CD8-positive, alpha-beta T cell (primary cell): ENCODE measurements at places on chromosomes 6 and 20.

GRCh38 chr20:33231237-33231636 lies 4.6 kb upstream of the BPIFA1 start:
- no peak for DNase-seq

- DNase-seq: peak; percentile 68
These were observed 557 bp upstream of the DYNLRB1 start for GRCh38 chr20:34515484-34516246.

DNA sequence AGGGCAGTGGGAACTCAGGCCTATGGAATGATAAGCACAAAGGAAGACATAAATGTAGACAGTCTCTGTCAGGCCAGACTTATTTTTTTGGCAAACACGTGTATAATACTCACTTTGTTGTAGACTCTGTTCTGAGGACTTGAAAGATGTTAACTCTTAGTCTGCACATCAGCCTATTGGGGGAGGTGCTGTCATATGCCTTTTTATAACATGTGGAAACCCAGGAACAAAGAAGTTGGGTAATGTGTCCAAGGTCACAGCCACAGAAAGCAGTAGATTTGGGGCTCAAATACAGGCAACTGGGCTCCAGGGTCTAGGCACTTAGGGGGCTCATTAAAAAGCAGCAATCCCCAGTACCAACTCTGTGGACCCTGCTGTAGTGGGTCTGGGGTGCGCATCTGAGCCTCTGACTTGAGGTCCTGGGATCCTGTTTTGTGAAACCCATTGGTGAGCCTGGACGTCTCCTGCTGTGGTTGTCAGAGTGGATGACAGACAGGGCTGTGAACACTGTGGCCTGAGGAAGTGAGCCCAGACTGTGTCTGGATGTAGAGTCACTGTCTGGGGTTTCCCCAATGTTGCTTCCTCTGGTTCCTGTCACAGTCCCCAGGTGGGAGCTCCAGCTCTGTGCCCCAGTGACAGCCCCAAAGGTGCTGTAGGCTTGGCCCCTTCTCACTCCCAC lies 50.0 kb downstream of the CDH26 start:
- no peak for DNase-seq

GRCh38 chr6:167690931-167691330 lies 135.8 kb upstream of the AFDN start:
- DNase-seq: no peak

DNA sequence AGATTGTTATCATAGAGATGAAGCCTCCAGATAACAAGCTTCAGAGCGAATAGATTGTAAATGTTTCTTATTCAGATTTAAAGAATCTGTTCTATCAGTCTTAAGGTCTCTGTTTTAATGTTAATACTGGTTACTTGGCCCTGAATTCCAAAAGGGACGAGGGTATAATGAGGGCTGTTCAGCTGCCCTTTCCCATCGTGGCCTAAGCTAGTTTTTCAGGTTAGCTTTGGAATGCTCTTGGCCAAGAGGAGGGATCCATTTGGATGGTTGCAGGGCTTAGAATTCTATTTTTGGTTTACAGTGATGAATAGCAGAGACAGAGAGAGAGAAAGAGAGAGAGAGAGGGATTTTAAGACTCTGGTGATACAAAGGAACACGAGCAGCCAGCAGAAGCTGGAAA lies 62.8 kb upstream of the UFL1 start:
- DNase-seq: no peak

DNA sequence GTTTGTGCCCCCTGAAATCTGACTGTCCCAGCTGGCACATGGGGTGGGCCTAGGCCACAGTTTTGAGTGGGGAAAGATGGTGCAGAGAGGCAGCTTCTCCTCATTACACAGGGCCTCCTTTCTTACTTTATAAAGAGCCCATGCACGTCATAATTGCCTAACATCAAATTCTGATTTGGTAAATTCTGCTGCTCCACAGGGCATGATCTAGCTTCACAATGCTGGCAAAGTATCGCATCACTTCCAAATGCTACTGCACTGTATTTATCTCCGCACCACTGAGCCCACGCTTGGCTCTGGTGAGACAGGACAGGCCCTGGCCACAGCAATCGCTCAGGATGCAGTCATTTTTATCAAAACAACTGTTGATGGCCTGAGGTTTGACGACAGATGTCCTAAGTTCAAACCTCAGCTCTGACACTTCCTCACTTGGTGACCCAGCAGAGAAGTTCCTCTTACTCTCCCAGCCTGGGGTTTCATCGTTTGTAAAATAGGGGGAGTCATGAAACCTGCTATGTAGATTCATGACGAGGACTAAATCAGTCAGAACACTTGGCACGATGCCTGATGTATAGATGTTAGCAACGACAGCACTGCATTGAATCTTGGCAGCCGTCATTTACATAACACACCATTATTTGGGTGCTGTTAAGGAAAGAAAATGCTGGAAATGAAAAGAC lies 187.9 kb downstream of the TTLL2 start:
- DNase-seq: no peak

GRCh38 chr20:41334443-41335421 lies 5.9 kb upstream of the LPIN3 start:
- DNase-seq: no peak

- peak; percentile 58 for DNase-seq
These were observed at the start of gene SLC2A4RG for GRCh38 chr20:63739130-63740069. Gene SLC2A4RG (plus strand): TSS chr20:63739776. CDS start chr20:63739913, 137 bp downstream.

- DNase-seq: no peak
These were observed at the start of gene ZBP1 for GRCh38 chr20:57620274-57620990. Gene ZBP1 (minus strand): TSS chr20:57620426. CDS start chr20:57620295, 131 bp downstream.

- no peak for DNase-seq
These were observed 38.8 kb downstream of the SLC22A3 start for GRCh38 chr6:160386869-160387530.

GRCh38 chr6:35780719-35781118 lies at the start of gene CLPSL1:
Gene CLPSL1 (plus strand): TSS chr6:35781019. CDS start chr6:35781111, 92 bp downstream.
- no peak for DNase-seq

- no peak for DNase-seq
These were observed 38.1 kb downstream of the FAM50B start for GRCh38 chr6:3887150-3887700.

DNA sequence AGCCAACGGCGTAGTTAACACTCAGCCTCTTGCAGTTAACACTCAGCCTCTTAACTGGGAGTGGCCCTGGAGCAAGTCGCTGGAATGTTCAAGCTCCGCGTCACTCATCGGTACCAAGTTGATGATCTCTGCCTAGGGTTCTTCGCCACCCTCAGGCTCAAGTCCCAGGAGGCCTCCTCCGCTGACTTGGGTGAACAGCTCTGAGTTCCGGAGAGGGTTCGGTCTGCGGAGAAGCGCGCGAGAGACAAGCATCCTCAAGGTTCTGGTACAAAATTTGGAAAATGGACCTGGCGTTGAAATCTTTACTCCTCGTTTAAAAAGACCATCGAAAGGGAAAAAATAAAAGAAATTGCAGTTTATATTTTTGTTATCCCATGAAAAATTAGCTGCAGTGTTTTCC lies 876 bp upstream of the DSP start:
- no peak for DNase-seq

- no peak for DNase-seq
These were observed 77.0 kb downstream of the PLCB1 start for GRCh38 chr20:8209061-8209460.

DNA sequence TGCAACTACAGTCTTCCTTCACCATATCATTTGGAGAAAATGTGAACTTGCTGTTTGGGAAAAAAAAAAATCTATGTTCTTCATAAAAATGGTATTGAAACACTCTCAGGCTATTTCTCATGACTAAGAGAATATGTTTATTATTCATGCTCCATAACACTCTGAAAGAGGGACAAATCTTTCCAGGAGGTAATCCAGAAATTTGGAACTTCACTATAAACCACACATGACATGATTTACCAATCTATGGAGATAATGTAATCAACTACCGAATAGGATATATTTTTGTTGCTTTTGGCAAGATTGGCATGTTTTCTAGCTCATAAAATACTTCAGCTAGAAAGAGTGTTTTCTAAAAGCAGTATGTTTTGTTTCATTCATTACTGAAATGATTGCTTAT lies 56.3 kb downstream of the THEMIS start:
- DNase-seq: no peak

DNA sequence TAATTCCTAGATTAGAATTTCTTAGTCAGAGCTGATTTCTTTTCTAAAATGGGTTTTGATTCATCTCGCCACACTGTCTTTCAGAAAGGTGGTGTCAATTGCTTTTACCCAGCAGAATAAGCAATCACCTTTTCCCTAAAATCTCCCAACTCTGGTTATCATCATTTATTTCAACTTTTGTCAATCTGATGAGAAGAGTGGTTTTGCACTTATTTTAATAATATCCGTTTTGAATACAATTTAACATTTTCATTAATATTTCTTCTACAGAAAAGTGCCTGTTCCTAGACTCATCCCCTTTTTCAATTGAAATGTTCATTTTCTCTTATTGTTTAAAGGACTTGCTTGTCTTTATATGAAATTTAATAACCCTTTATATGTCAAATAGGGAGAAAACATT lies 8.2 kb upstream of the NCR2 start:
- no peak for DNase-seq

DNA sequence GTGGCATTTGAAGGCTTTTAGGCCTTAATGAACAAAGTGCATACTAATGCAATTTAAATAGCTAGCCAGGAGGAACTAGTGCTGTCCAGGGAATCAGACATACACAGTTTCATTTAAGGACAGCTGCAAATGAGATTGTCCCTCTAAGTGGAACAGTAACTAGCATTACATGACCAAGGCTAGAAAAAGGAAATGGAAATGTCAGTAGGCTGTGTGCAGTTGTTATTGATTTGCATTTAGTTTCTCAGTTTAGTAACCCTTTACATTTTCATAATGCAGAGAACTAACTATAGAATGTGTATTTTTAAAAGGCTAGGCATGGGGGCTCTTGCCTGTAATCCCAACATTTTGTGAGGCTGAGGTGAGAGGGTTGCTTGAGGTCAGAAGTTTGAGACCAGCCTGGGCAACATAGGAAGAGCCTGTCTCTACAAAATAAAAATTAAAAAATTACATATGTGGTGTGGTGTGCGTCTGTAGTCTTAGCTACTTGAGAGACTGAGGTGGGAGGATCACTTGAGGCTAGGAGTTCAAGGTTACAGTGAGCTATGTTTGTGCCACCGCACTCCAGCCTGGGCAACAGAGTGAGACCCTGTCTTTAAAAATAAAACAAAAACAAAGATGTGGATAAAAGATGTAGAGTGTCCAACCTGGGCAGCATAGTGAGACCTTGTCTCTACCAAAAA lies 468.0 kb downstream of the UTRN start:
- DNase-seq: no peak

- DNase-seq: no peak
These were observed 82.0 kb upstream of the EDN1 start for GRCh38 chr6:12208190-12208589.

DNA sequence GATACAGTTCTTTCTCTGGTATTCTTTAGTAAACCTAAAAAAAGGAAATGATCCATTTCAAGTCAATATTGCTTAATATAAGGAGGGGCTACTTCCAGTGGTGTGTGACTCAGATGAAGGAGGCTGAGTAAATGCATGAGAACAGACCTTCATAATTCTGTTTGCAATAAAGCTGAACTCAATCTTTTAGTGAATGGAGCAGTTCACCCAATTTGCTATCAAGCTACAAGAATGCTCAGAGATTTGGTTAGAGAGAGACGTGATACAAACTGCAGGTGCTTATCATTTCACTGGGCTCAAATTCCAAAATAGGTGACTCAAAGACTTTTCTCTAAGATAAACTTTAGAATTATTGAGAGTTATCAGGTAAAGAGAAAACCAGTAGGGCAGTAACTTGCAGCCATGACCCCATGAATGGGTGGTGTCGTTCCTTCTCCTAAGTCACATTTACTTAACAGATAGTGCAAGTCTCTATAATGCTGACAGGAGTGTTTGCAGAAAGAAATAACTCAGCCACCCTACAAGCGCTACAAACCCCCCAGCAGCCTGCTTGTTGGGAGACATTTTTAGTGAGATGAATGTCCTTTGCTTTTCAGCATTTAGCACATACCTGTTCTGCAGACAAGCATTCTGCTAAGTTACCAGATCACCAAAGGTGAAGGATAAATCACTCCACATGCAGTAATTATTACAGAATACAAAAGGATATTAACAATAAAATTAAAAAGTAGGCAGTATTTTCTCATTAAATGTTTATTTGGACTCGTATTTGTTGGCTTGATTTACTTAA lies 16.4 kb upstream of the BLOC1S5 start:
- no peak for DNase-seq

GRCh38 chr20:61256824-61257223 lies 4.8 kb downstream of the CDH4 start:
- no peak for DNase-seq

DNA sequence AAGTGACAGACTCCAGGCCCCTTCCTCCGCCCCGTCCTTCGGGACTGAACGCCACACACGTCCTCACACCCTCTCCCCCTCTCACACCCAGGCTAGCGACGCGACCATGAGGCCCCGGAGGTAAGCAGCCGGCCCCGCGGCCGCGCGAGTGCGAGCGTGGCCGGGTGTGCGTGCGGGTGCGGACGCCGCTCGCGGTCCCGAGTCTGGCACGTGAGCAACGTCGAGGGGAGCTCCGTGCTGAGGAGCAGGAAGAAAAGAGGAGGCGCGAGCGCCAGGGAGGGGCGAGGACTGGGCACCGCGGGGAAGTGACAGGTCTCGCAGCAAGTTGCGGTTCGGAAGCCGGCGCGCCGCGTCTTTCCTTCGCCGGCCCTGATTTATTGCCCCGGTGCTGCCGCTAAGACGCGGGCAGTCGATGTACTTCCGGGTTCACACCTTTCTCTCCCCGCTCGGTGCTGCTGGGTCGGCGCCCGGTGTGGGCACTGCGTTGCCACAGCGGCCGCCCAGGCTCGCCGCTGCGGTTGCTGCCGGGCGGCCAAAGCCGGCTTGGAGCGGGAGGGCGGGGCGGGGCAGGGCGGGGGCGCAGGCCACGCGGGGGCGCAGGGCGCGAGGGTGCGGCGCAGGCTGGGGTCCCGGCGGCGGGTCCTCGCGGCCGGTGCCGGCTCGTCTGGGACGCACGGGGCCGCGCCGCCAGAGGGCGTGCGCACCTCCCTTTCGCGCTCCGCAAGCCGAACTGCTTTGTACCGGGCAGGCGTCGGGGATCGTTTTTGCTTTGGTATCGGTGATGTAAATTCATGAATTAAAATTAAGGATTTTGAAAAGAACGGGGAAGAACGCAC lies 15.8 kb upstream of the LIN28B start:
- no peak for DNase-seq

DNA sequence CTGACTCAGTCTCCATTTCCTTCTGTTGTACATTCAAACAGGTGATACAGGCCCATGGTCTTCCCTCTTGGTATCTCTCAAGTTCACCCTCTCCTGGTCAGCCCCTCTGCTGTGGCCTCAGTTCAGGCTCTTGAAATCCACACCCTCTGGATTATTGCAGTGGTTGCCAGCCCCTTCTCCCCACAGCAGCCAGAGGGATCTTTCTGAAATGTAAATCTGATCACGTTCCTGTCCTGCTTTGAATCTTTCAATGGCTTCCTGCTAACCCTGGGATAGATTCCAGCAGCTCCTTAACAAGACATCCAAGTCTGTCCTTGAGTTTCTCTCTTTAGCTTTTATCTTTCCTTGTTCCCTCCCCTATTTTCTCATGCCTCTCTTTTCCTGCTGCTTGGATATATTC lies 22.2 kb downstream of the CHMP4B start:
- no peak for DNase-seq

DNA sequence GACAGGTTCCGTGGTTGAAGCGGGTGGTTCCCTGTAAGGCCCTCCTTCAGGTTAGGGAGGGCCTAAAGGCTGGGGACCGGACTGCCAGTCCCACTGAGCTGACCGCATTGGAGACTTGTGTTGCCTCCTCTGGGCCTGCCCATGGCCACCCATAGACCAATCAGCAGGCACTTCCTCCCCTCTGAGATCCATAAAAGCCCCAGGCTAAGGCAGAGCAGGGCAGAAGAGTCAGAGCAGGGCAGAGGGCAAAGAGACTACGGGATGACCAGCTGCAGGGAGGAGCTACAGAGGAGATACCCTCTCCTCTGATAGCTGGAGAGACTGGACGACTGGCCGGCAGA lies 537.4 kb downstream of the TENT5A start:
- DNase-seq: no peak

- no peak for DNase-seq
These were observed 44.7 kb downstream of the VAPB start for GRCh38 chr20:58433759-58434158.
